ENCODE measurements at places on chromosomes 2 and 18.

DNA sequence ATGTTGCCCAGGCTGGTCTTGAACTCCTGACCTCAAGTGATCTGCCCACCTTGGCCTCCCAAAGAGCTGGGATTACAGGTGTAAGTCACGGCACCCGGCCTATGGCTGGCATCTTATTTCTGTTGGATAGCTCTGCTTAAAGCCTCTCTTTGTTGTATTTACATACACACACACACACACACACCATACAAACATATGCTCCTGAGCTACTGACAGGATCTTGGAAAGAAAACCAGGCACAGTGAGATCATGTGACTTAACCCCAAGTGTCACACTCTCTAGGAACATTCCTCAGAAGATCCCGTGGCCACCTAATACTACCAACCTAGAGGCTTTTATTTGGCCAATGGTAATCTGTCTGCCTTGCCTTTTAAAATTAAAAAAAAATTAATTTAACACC, 85.1 kb upstream of the HAAO start:
- no peak for DNase-seq

DNA sequence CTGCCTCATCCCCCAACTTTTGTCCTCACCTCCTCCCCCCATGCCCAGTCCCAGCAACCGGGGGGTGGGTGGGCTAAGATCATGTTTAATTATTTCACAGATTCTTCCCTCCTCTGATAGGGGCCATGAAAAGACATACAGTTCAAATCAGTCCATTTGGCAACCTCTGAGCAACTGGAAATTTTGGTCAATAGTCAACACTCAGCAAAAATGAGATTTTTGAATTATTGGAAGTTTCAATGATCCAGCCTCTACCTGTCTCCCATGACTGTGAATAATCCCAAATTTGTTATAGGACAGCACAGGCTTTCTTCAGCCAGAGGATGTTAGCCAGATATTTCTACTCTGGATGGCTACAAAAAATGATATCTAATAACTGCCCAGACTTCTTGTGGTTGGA, 549.9 kb downstream of the TNS1 start:
- DNase-seq: no peak

- DNase-seq: no peak
These were observed 596.6 kb downstream of the XIRP2 start for GRCh38 chr2:167484875-167485274.

GRCh38 chr2:128324897-128325410, 6.3 kb upstream of the HS6ST1 start:
- no peak for DNase-seq

- DNase-seq: no peak
These were observed 26.5 kb upstream of the TWIST2 start for GRCh38 chr2:238821391-238821790.

- DNase-seq: no peak
These were observed 95.1 kb upstream of the MSH6 start for GRCh38 chr2:47687856-47688255.

DNA sequence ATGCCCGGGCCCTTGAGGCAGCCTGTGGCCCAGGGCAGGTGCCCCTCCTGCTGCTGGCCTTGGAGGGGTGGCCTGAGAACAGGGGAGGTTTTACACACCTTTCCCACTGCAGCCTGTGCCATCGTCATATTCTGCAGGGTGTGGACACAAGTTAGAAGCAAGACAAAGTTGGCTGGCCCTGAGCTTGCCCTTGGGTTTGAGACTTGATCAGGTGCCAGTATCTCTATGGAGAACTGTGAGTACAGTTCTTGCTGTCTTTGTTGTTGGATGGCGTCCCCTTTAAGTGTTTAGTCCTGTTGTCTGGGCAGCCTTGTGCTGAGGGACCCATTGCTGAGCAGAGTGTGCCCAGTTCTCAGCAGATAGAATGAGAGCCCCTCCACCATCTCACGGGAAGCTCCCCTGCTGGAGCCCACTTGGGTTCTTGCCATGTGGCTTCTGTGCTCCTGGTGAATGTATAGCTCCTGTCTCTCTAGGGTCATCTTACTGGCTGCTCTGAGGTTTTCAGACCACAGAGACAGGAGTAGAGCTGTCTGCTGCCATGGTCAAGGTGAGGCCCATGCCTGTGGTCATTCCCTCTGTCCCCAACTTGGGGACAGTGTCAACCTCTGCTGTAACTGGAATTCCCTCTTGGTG, 115.9 kb downstream of the SH3RF3 start:
- DNase-seq: no peak

- no peak for DNase-seq
These were observed 41.4 kb downstream of the TET3 start for GRCh38 chr2:74025971-74026612.

GRCh38 chr2:40160751-40161218, 291.1 kb downstream of the SLC8A1 start:
- DNase-seq: no peak

- no peak for DNase-seq
These were observed 172.3 kb downstream of the INO80D start for GRCh38 chr2:205913668-205914067.

- DNase-seq: no peak
These were observed 439.7 kb downstream of the RND3 start for GRCh38 chr2:150047620-150048222.

GRCh38 chr2:36615222-36615621, 17.3 kb upstream of the FEZ2 start:
- DNase-seq: peak; percentile 9

- DNase-seq: no peak
These were observed 209.2 kb upstream of the DCC start for GRCh38 chr18:52130624-52131301.

GRCh38 chr2:232382331-232383225, 4.0 kb downstream of the ALPP start:
- no peak for DNase-seq

GRCh38 chr2:20637147-20637546, 13.8 kb downstream of the HS1BP3 start:
- DNase-seq: no peak

DNA sequence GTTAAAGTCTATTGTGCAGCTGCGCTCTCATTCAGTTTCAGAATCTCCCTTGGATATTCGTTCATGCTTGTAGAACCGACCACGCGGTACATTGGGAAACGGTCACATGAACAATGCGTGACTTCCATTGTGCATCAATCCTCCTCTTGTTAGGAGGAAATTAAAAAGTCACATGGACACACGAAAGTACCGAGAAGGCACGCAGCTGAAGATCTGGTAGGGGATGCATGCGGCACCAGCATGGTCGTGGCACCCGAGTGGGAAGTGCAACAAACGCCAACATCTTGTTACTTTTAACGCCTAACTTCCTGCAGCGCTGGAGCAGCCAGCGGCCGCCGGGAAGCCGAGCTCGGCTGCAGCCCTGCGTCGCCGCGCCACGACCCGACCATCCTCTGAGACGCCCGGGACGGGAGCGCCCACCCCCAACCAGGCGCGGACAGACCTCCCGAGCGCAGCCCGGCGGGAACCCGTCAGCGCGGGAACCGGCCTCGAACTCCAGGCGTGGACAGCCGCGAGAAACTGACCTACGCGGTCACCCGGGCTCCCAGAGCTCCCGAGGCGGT, 412 bp downstream of the OSBPL1A start:
- DNase-seq: peak; percentile 74

DNA sequence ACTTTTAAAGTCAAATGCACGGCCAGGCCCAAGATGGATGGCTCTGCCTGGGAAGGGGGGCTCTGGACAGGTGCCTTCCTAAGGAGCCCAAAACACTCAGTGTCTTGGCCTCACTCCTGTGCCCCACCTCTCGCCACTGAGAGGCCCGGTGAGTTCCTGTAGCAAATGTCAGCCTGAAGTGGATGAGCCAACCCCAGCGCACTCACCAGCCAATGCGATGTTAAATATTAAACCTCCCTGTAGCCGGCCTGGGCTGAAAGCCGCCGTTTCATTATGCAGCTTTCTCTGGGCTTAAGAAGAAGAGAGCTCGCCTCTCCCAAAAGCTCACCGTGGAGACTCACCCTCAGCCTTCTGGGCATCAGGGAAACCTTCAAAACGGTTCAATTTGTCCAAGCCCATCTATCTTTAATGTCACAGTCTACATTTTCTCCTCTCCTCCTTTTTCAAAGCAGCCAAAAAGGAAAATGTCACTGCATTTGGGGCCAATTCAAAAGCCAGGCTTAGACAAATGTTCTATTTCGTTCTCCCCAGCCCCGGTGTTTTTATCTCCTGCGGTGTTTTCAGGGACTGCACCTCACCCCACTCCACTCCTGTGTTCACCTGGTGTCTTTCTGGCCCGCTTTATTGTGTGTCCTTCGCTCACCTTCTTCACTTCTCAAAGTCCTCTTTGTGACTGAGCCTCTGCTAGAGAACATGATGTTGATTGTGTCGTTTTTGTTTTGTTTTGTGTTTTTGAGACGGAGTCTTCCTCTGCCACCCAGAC, 124.0 kb downstream of the NRP2 start:
- no peak for DNase-seq

GRCh38 chr2:190344276-190344827, 963 bp downstream of the INPP1 start:
- DNase-seq: no peak

DNA sequence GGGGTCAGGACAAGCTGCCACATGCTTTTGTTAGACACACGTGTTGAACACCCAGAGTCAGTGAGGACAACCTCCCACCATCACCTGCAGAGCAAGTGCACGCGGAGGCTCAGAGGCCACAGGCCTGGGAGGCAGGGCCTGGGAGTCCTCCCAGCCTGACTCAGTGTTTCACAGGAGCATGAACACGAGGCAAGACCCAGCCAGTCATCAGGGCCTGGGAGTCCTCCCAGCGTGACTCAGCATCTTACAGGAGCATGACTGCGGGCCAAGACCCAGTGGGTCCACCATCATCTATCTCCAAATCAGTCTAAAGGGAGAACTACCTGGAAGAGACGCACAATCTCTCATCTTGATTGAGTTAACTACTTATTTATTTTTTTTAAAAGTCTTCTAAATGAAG, 112.6 kb upstream of the PXDN start:
- no peak for DNase-seq

DNA sequence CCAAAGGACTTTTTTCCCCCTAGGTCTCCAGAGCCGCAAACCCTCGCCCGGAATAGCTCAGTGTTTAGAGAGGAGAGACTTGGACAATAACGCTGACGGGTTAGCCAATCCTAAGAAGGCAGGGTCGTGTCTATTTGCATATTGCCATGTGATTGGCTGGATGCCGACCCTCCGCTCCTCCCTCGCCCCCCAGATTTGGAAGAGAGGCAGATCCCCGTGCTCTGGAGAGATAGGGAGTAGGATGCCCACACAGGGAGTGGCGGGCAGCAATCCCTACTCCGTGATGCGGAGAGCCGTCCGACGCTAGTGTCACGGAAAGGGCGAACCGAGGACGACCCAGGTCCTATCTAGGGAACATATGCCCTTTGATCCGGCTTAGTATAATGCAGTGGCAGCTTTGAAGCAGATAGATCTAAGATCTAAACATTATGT, 1.4 kb downstream of the WNT6 start:
- DNase-seq: peak; percentile 41

DNA sequence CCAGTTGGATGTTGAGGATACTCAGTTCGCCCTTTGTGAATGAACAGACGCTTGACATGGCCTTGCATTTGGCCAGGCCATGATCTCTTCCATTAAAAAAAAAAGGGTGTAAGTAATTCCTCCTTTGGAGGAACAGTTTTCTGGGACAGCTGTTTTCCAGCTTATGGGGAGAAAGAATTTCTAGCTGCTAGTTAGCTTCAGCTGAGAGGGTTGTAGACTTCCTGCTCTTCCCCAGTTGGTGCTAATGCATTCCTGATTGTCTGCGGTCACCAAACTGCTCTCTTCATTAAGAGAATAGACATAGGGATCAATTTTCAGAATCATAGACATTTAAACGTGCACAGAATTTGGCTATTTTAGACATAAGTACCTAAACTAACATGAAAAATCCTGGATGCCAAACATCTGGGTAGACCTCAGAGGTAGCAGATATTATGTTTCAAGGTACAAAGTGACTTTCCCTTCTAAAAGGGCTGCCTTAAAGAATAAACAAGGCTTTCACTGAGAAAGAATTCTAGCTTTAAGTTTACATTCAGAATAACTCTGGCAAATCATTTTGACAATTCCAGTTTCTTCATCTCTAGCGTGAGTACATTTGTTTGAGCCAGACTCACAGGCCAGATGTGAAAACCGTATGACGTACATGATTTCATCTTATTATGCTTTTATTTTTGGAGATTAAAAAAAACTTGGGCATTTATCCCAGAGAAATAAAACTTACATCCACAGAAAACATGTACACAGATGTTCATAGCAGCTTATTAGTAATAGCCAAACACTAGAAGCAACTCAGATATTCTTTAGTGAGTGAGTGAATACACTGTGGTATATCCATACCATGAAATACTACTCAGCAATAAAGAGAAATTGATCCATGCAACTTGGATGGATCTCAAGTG, 71.2 kb downstream of the MAIP1 start:
- DNase-seq: peak; percentile 80

DNA sequence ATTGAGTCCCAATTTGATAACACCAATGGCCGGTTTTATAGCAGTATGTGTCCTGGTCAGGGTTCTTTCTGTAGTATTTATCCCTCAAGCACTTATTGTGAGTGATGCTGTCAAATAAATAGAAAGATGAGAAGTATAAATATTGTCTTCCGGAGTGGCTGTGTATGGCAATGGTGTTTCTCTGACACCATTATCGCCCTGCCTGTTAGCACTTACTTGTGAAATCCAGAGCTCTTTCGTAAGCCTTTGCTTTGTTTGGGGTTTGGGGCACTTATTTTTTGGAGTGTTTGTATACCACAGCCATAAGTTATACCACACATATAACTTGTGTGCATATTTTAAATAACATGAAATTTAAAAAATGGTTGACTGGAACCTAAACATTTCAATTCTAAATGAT, 29.3 kb downstream of the CD8B2 start:
- DNase-seq: no peak

DNA sequence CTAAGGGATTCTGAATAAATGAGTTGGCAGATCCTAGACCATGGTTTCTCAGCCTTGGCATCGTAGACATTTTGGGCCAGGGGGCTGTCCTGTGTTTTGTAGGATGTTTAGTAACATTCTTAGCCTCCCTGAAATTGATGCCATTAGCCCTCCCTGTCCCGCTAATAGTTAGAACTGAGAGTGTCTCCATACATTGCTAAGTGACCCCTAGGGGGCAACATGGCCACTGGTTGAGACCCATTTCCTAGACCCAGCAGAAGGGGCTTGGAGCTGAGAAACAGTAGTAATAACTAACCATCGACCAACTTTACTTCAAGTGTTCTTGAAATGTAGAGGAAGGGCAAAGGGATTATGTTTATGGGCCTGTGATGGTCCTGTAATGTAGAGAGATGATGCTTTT, 40.8 kb downstream of the KCMF1 start:
- no peak for DNase-seq

DNA sequence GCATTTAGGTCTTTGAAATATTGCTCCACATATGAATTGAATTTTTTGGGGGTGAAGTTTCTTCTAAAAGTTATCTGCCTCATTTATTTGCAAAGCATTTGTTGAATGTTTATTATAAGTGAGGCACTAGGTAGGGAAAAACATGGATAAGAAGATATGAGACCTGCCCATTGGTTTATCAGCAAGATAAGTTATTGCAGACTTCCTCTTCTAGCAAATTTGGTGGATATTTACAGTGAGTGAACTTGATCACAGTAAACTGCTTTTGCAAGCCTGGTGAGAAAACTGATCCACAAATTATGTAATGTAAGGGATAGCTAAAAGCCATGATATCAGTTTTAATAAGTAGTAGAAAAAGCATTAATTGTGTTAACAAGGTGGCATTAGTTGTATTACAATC, 364.8 kb downstream of the SOCS6 start:
- DNase-seq: no peak
